ENCODE measurements at places on chromosomes 13 and 19.

- H3K4me1 ChIP-seq, result no peaks in the 10 kb centered on the region
- no peak overlapping the region for H3K4me3 ChIP-seq
- H3K27me3 ChIP-seq, result no peaks in the 10 kb centered on the region
- no peak for DNase-seq
- H3K36me3 ChIP-seq, result no peaks in the 10 kb centered on the region
- no peak overlapping the region for H3K27ac ChIP-seq
Measured at GRCh38 chr13:47794963-47795362, 206.1 kb downstream of the SUCLA2 start.

DNA sequence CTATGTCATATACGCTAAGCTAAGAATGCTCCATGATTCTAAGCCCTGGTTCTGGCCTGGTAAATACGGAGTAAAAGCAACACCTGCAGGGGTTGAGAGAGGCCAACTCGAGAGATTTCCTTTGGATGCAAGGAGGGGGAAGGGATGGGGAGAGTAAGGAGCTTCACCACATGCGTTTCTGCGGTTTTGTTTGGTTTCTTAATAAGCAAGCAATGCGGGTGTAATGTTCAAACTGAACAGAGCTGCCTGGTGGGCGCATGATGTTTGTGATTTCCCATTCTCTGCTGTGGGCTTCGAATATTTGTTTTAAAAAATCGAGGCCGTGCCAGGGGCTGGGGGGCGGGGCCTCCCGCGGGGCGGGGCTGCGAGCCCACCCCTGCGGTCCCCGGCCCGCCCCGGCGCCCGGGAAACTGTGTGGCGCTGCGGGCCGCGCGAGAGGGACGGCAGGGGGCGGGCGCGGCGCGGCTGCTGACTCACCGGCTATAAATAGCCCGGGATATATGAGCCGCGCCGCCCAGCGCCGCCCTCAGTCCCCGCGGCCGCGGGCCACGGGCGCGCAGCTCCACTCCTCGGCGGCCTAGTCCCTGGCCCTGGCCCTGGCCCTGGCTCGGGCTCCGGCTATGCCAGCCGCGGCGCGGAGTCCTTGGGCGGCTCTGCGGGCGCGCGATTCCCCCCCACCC lies 5.1 kb downstream of the BBC3 start:
- peak overlapping the region; percentile 37 for H3K4me3 ChIP-seq
- H3K27ac ChIP-seq, result peak overlapping the region; percentile 90
- peaks cover 16% of the 10 kb centered on the region for H3K36me3 ChIP-seq
- H3K4me1 ChIP-seq, result peaks cover 20% of the 10 kb centered on the region

- no peak overlapping the region for H3K27ac ChIP-seq
- peaks cover 5% of the 10 kb centered on the region for H3K27me3 ChIP-seq
- H3K4me3 ChIP-seq, result no peak overlapping the region
- H3K36me3 ChIP-seq, result no peaks in the 10 kb centered on the region
Measured at GRCh38 chr13:33228648-33229445, 56.7 kb downstream of the STARD13 start.

GRCh38 chr13:37560526-37560925 lies 38.0 kb downstream of the POSTN start:
- H3K27ac ChIP-seq, result no peak overlapping the region
- no peaks in the 10 kb centered on the region for H3K27me3 ChIP-seq
- DNase-seq, result no peak
- no peak overlapping the region for H3K4me3 ChIP-seq
- H3K36me3 ChIP-seq, result no peaks in the 10 kb centered on the region

GRCh38 chr19:55643003-55643886 lies at the start of gene ZNF581:
TSS of gene ZNF581 (plus strand) at chr19:55643649. CDS start at chr19:55644572, 923 bp downstream.
- peak within 1 kb of the TSS; percentile 95 for H3K27ac ChIP-seq
- no peaks in the 10 kb centered on the region for H3K27me3 ChIP-seq
- peaks cover 58% of the 10 kb centered on the region for H3K4me1 ChIP-seq
- H3K36me3 ChIP-seq, result peaks cover 32% of the 10 kb centered on the region

- peak overlapping the region; percentile 2 for H3K4me3 ChIP-seq
- H3K27ac ChIP-seq, result no peak overlapping the region
- DNase-seq, result no peak
- H3K4me1 ChIP-seq, result no peaks in the 10 kb centered on the region
- H3K27me3 ChIP-seq, result no peaks in the 10 kb centered on the region
Measured at GRCh38 chr13:106795847-106796246, 227.9 kb upstream of the ARGLU1 start.

GRCh38 chr13:111929036-111929616 lies 137.8 kb upstream of the SOX1 start:
- H3K36me3 ChIP-seq, result no peaks in the 10 kb centered on the region
- no peak overlapping the region for H3K4me3 ChIP-seq
- H3K4me1 ChIP-seq, result no peaks in the 10 kb centered on the region
- H3K27me3 ChIP-seq, result no peaks in the 10 kb centered on the region
- H3K27ac ChIP-seq, result no peak overlapping the region
- no peak for DNase-seq

All from activated CD8-positive, alpha-beta T cell treated with anti-CD3 and anti-CD28 coated beads, Interleukin-2, amount 10 ng/mL, durations not matched to agents 7 days and 5 days (primary cell).